ELR (cell line): ENCODE measurements at places on chromosomes 16 and 17.
A peak's percentile ranks its signal among the peaks of the same experiment; 100 is the strongest.

DNA sequence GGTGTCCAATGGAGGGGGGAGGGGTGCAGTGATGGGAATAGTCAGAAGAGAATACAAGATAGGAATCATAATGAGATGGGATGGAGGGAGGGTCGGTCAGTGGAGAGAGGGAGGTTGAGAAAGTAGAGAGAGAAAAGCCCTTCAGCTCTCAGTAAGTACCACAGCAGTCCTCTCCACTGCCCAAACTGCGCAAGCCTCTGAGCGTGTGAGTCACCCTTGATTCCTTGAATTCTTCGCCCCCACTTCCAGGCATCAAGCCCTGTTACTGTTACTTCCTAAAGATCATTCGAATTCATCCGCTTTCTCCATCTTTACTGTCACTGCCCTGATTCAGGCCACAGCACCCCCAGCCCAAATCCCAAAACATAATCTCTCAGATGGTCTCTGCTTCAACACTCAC lies 2.5 kb downstream of the GUCY2D start:
- peak; percentile 86 for DNase-seq

- no peak for DNase-seq
Observed at GRCh38 chr17:80621997-80622357, 77.3 kb downstream of the RPTOR start.

- peak; percentile 2 for DNase-seq
Observed at GRCh38 chr17:14514973-14515372, 214.1 kb downstream of the HS3ST3B1 start.

DNA sequence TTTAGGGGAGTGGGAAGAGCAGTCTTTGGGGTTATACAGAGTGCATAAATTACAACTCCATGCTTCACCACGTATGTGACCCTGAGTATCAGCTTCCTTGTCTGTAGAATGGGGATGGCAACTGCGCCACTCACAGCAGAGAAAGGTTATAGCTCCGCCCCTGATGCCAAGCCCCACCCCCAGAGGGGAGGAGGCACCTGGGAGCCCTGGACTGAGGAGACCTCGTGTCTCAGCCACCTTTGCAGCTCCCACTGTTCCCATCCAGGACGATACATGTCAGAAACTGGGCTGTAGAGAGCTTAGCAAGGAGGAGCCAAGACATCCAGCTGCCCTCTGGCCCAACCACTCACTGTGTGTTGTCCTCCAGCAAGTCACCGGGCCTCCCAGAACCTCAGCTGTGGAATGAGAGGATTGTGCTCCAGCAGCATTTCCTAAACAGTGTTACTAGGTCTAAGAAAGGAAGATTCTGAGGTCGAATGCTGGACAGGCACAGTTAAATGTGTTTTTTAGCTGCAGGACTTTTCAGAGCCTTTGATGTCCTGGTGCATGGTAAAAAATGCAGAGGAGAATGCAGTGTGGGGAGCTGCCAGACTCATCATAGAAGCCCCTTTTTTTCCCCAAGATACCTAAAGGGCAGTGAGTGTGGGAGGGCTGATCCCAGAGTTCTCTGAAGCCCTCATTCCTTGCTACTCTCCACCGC lies 49.4 kb downstream of the BEAN1 start:
- DNase-seq = no peak

GRCh38 chr17:67063141-67063540 lies 18.8 kb downstream of the CACNG1 start:
- no peak for DNase-seq

DNA sequence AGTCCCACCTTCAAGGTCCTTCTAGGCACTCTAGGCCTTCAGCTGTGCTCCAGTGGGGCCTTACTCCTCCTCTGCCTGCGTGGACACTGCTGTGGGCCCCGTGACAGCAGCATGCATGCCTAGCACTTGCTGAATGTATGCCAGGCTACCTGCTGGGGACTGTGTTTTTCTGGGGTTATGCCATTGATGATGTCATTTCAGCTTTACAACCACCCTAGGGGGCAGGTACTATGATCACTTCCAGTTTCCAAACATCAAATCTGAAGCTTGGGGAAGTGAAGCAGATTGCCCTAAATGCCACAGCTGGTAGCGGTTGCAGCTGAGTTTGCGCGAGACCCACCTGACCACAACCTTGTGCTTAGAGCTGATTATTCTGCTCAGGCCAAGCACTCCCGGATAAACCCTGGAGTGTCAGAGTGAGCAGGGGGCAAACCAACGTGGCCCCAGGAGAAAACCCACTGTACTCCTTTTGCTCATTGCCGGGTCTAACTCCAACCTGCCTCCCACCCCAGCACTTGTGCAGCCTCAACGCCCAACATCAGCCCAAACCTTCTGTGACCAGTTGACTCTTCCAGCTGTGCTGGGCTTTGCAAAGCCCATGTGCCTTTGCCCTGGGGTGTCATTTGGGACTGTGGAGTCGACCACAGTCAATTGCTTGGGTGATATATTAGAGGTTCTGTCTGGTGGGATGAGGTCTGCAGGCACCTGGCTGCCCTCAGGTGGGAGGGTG lies 168.4 kb downstream of the ENGASE start:
- DNase-seq = no peak

DNA sequence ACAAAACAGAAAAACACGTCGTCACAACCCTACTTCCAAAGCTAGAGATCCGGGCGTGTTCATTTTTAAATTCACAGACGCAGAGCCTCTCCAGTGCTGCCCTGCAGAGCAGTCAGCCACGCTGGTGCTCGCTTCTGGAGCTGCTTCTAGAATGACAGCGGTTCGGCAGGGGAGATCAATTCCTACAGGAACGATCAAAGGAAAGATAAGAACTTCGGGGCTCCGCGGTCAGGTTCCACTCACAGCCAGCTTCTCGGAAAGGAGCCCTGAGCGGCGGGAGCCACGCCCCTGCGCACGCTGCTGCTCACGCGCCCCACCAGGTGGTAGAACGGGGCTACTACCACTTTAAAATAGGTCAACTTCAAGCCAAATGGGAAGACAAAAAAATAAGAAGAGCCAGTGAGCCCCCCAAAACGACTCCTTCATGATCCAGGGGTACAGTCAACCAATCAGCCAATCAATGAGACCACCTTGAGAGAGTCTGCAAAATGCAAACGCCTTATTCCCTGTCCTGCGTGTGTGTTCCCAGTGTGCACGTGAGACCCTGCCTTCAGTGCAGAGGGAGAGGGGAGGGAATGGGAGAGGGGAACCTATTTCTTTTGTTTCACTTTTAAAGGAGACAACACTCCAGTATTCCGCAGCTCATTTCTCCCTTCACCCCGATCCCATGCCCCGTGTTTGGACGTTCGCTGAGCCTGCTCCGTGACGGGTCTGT lies 209.7 kb downstream of the RBFOX3 start:
- peak; percentile 67 for DNase-seq

GRCh38 chr16:49333259-49333597 lies 40.4 kb upstream of the C16orf78 start:
- DNase-seq = no peak

- DNase-seq = no peak
Observed at GRCh38 chr17:68446626-68447041, 10.7 kb downstream of the WIPI1 start.

- no peak for DNase-seq
Observed at GRCh38 chr17:68184141-68184571, 63.7 kb upstream of the AMZ2 start.

DNA sequence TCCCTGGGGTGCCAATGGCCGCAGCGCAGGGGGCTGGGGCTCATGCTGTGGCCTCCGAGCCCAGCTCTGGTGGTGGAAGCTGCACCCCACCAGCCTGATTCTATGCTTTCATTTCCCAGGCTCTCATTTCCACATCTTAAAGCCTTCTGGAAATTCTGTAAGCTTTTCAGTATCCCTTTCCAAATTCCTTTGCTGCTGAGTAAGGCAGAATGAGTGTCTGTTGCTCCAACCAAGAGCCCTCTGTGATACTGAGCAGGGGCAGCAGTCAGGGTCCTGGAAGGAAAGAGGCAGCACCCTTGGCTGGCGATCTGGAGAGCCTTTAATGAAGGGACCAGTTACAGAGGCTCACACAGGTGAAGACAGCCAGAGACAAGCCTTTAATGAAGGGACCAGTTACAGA lies 79.5 kb upstream of the FOXF1 start:
- DNase-seq = no peak

DNA sequence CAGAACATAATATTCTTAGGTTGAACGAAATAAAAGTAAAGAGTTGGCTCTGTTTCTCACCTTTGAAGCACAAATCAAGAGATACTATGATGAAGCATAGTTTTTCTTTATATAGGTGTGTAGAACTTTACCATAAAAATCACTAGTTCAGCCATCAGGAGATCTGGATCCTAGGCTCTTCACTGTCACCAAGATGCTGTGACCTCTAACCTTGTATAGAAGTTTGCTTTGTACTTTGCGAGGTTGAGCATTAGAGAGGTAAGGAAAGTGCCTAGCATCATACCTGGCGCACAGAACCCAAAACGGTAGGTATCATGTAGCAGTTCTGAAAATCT lies 553 bp upstream of the CDC6 start:
- DNase-seq = no peak

GRCh38 chr16:77539421-77540034 lies 104.7 kb upstream of the ADAMTS18 start:
- DNase-seq = no peak

DNA sequence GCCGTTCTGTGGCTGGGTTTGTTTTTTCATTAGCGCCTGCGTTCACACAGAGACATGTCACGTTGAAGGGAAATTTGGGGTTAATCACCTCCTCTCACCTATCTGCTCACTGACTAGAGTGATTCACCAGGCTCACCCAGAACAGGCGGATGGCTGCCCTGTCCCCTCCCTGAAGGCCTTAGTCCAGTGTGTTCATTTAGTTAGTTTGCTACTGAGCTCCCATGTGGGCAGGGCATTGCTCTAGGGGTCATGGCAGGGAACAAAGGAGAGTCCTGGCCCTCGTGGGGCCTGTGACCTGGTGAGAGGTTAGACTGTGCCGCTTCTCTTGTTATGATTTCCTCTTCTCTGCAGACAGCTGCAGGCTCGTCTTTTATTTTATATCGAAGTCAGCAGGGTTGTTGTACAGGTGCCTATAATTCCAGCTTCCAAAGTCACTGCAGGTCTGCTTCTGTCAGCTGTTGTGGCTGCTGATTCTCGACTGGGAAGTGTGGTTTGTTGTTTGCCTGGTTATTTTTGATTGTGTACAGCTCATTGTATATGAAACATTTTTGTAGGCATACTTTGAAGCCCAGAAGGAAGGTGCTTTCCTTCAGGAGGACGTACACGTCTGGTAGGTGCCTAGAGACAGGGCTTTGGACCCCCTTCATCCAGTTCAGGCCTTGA lies 73.4 kb upstream of the GSE1 start:
- no peak for DNase-seq

DNA sequence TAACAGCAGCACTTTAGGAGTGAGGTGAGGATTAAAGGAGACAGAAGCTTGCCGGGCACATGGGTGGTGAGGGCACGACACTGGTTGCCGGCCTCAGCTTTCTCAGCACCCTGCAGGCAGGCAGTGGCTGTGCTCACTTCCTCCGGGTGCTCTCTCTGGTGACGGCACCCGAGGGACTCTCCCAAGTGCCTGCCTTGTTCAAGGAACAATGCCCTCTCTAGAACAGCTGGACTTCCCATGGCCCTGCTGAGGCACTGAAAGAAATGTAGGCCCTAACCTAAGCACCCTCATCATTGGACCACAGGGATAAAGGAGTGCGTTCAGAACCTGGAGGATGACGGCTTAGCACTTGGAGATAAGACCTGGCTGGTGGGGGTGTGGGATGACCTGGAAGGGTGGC lies 72.7 kb downstream of the N4BP1 start:
- DNase-seq = no peak

- no peak for DNase-seq
Observed at GRCh38 chr16:11562411-11562810, 24.3 kb downstream of the LITAF start.

- DNase-seq = no peak
Observed at GRCh38 chr17:34126965-34127364, 128.1 kb upstream of the CCL2 start.

- DNase-seq = no peak
Observed at GRCh38 chr17:77746896-77747554, 211.5 kb upstream of the TNRC6C start.

- DNase-seq = no peak
Observed at GRCh38 chr16:30087181-30087898, 4.4 kb downstream of the TBX6 start.
